ENCODE measurements at places on chromosomes 12 and 14.

DNA sequence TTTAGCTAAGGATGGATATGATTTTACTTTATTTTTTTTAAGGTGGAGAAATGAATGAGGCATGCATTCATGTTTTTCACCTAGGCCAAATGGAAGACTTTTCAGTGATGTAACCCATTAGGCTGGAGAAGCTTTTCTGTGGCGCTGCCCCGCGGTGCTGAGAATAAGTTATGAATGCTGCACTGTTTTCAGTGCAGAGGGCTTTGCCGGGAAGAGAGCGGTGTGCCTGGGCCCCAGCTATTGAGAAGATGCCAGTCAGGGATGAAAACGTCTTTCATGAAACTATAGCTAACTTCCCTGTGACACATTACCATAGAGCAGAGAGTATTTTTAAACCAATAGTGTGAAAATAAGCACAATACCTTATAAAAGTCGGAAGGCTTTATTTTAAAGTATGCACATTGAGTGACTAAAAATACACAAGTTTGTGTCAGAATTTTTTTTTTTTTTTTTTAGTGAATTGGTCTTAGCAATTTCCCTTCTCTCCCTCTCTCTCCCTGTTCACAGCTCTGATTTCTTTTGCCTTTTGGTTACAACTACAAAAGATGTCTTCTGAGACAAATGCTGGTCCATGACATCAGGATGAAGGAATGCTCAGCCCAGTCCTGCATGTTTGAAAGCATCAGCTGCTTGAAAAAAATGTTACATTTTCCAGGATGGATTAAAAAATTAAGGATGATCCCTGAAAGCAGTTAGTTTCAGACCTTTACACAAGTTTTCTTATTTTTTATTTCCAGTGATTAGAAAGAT lies 48.3 kb downstream of the NPAS3 start:
- no peak for DNase-seq

GRCh38 chr12:46998811-46999368 lies 80.5 kb upstream of the PCED1B start:
- DNase-seq = no peak

DNA sequence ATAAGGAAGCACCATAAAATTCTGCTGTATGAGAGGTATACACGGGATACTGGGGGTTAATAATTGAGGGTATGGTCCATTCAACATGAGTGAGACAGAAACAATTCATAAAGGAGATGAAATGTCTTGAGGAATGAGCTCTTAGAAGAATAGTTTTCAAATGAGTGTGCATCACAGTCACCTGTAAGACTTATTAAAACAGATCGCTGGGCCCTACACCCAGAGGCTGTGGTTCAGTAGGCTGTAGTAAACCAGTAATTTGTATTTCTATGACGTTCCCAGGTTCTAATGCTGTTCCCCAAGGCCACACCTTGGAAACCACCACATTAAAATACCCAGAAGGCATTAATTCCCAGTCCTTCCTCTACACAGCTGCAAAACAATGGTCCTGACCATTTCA lies 49.6 kb downstream of the CAND1 start:
- no peak for DNase-seq

- peak; percentile 37 for DNase-seq
Measured at GRCh38 chr14:32201816-32202490, at the start of gene RNU6-7. Gene RNU6-7, plus strand, starts transcription at chr14:32202045.

GRCh38 chr14:32621585-32621984 lies 292.5 kb downstream of the AKAP6 start:
- DNase-seq = no peak

DNA sequence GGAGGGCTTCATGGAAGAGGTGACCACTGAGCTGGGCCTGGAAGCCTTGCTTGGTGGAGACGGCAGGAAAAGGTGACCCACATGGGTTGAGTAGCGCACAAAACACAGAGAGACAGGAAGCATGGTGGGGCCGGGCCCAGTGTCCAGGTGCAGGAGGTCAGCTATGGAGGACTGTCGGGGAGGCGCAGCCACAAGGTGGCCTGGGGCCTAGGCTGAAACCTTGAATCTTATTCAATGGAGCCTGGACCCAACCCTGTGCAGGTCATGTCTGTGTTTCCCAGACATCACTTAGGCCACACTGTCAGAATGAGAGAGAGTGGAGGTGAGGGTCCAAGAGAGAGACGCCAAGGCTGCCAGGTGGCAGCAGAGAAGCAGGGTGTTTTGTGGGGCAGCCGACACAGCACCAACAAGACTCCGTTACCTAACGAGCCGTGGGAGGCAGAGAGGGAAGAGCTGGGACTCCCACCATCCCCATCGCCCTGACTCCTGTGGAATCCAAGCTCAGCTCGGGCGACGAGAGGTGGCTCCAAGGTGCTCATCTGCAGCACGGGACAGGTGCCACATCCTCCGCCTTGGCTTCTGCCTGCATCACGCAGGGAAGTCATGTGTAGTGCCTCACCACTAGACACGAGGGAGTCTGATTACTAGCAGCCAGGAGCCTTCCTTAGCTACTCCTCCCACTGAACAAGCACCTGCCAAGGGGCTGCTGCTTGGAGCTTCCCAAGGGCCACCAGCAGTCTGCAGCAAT lies 38.7 kb downstream of the DEGS2 start:
- no peak for DNase-seq

GRCh38 chr12:94795520-94795919 lies 145.2 kb upstream of the TMCC3 start:
- DNase-seq = no peak

DNA sequence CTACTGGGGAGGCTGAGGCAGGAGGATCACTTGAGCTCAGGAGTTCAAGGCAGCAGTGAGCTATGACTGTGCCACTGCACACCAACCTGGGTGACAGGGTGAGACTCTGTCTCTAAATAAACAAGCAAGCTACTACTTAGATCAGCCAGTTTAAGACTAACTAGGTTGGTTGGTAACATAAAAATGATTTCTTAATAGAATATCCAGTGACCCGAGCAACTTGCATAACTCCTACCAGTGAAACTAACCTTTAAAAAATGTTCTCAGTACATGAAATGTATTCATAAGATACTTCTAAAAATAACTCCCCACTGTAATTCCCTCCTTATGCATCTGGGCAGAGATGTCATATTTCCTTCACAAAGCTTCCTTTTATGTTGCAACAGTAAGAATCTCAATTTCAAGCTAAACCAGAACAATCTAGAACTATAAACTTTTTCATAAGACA lies 15.9 kb downstream of the TAOK3 start:
- no peak for DNase-seq

- DNase-seq = no peak
Measured at GRCh38 chr12:89729946-89730459, 21.4 kb upstream of the ATP2B1 start.

DNA sequence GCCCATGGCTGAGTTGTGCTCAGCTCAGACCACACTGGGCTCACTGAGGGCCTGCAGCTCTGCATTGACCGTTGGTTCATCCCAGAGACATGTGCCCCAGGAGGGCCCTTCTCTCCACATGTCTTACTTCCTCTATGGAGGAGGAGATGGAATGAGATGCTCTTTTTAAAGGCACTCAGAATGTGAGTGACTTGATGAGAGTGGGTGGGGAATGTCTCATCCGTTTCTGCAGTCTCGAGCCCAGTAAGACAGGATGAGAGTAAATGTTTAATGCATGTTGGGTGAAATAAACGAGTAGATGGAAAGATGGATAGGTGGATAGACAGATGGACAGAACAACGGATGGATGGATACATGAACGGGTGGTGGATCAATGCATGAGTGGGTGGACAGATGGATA lies 68.8 kb upstream of the NOS1 start:
- no peak for DNase-seq

- peak; percentile 42 for DNase-seq
Measured at GRCh38 chr12:31682136-31682962, 22.9 kb downstream of the ETFBKMT start.

DNA sequence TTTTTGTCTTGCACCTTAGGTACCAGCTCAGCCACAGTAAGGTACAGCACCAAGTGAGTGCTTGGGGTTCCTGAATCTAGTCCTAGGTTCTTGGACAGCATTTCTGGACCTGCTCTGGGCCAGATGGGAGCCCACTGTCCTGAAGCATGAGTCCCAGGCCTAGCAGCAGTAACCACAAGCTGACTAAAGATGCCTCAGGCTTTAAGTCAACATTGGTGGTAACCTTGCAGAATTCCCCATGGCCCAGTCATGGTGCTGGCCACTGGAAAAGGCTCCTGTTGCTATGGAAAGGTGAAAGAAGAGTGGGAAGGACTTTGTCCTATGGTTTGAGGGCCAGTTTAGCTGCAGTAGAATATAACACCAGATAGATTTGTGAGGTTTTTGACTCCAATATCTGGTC lies 86.9 kb upstream of the CLEC14A start:
- no peak for DNase-seq

DNA sequence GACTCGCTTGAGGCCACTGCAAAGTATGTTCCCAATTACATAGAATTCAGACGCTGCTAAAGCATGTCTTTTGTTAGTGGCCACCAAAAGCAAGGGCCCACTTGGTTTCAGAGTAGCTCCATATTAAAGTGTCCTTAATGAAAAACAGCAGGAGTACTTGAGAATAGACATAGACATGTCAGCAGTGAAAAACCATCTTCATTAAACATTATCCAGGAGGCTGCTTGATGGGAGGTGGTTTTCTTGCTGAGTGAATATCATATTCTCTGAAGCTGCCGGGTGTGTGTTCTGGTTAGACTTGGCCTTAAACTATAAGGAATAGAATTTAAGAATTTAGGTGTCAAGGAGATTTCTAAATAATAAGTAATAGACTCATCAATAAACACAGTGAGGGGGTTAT lies 79.5 kb upstream of the CCDC198 start:
- no peak for DNase-seq

DNA sequence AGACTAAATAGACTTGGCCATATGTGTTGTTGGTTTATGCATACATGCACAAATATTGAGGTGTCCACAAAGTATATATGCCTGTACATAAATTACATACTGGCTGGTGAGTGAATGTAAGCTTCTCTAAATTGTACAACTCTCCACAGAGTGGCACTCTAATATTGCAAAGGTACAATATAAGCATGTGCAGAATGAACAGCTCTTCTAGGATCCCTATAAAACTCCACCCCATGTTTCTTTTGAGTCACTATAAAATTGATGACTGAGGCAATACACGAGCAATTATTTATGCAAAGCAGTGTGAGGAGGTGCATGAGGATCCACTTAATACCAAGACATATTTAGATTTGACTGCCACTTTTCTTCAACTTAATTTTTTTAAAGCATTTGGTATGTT lies 172.2 kb downstream of the NAV3 start:
- DNase-seq = no peak

DNA sequence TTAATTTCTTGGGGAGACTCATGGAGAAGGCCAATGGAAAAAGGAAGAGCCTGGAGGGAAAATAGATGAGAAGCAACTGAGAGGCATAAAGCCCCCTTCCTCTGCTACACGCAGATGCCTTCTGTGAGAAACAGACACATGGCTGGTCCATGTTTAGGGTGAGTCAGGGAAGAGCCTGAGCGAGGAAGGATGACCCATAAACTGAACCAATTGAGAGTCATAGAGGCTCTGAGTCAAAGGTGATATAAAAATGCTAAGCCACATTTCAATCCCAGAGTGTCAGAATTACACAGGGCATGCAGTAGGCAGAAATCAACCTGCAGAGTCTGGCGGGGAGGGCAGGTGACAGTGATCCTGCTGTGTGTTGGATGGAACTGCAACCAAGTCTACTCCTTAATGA lies 30.1 kb upstream of the NEDD1 start:
- DNase-seq = no peak

DNA sequence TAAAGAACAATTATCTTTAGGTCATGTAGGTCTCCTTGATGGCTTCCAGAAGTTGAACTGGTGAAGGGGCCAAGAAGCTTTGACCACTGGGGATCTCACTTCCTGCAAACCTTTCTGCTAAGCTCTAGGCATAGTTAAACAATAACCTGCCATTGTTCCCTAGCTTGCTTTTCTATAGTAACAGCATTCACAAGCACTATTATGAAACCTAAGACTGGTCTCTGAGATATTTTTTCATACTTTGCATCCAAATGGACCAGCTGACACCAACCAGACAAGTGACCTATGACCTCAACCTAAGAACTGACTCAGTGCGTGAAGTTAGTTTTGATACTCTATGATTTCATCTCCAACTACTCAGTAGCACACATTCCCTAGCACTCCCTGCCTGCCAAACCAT lies 129.1 kb downstream of the PTPRB start:
- no peak for DNase-seq

GRCh38 chr14:76500011-76500410 lies 124.1 kb downstream of the ESRRB start:
- DNase-seq = no peak

DNA sequence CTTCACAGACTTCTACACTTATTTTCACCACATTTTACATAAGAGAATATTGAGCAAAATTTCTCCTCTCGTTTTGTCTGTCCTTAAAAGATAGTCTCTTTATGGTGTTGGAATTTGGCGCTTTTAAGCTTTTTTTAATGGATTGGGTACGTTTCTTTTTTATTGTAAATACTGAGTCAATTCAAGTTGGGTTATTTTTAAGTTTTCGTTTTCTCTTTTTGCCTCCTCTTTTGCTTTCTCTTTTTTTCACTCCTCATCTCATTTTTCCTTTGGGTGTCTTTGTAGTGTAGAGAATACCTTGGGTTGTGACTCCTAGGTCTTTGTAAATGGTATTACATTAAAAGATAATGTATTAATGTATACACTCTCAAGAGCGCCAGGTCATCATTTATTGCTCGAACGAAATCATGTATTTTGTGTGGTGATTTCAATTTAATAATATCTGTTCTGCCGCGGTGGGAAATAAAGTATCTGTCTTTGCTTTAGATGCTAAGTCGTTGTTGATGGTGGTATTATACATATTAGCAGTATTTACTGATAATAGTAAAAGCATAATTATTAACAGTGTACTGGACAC lies 845 bp downstream of the TMX1 start:
- DNase-seq = no peak

DNA sequence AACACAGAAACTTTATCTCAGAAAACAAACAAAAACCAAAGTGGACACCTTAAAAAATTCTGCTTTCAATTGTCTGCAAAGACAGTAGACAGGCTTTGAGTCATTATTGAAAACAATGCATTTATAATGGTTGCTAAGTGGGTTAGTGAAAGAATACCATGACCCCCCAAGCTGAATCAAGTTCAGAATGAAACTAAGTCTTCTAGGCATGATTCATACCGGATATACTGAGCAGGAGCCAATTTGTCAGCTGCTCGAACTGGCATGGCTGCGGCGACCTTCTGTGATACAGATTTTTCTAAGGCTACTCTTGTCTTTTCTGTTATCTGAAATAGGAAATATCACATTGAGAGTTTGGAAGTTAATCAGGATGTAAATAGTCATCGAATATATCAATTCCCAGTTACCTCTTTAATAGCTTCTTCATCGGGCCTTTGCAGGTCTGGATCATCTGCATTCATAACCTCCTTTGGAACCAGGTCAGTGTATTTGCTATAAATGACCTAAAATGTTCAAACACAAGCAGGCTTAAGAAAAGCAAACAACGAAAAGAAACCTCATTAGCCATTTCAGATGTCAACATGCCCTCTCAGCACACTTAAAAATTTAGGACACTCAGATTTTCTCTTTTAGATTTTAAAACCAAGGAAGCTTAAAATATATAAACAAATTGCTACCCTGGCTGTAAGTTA lies 22.3 kb downstream of the SNW1 start:
- no peak for DNase-seq
